ENCODE measurements at places on chromosomes 6 and 20.

DNA sequence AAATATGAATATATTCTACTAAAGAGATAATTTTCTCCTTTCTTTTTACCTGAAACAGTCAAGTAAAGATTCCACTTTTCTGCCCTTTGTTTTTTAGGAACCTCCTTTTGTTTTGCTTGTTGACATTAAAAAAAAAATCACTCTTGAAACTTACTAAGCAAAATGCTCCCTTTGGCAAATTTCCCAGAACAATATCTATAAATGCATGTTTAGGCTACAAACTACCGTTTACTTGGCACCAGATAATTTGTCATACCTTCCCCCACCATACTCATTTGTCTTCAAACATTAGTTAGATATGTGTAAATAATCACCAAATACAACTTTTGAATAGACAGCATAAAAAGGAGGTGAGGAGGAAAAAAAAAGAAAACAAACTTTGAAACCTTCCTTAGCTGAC lies 604.7 kb downstream of the RFPL4B start:
- peak; percentile 68 for DNase-seq

GRCh38 chr20:45968801-45969711 lies 2.9 kb downstream of the ZNF335 start:
- DNase-seq, result no peak

DNA sequence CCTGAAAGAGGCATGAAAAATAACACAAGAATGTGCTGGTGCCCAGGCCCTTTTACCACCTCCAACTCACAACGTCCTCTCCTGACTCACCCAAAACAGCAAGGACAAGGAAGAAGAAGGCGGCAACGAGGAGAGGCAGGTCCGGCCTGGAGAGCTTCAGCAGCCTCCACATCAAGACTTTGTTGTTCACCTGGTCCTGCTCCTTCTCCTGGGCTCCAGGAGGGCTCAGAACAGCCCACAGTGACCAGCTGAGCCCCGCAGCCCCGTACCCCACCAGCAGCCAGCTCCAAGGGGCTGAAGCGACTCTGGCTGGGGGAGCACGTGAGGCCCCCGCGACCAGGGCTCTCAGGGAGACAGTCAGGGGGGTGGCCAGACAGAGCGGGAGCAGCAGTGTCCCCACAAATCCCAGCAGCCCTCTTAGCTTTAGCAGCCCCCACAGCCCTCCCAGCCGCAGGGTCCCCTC lies 857 bp downstream of the TAP2 start:
- no peak for DNase-seq

GRCh38 chr20:31684153-31685015 lies 38.3 kb downstream of the BCL2L1 start:
- DNase-seq, result no peak

- no peak for DNase-seq
Observed at GRCh38 chr6:123417535-123417934, 219.2 kb downstream of the TRDN start.

DNA sequence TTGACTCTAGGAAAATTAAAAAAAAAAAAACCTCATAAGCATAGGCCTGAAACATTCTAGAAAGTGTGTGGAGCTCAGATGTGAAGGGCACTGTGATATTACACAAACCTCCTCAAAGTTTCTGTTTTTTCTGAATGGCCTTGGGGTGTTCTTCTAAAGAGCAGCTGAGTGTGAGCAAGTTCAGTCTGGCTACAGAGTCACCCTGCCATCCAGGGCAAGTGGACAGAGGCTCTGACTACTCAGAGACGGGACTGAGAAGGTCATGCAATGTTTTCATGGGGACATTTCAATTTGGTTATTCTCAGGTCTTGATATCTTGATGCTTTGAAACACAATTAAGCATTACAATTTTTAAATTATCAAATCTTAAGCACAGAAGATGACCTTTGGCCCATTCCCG lies 36.6 kb upstream of the SSTR4 start:
- no peak for DNase-seq

DNA sequence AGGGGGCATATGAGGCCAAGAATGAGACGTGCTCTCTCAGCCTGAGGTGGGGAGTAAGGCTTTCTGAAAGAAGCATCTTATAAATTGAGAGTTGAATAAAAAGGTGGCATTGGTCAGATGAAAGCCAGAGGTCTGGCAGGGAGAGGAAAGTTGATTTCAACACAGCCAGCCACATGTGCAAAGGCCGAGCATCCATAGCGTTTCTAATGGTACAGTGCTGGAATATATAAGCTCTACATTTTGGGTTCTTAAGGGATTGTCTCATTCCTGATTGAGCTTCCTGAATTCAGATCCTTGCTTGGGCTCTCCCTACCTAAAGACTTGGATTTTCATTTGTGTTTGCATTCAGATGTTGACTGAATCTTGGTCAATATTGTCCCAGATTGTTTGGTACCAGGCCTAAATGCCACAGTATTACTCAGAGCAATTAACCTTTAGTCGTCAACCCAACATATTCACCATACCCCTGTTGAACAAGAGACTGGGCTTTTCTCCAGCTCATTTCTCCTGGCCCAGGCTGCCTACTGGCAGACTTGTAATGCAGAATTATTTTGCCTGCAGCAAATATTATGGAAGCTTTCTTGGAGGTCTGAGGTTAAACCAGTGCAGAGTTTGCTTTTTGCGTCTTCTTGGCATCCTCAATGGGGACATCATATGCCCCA lies 14.5 kb upstream of the BCAS1 start:
- no peak for DNase-seq

DNA sequence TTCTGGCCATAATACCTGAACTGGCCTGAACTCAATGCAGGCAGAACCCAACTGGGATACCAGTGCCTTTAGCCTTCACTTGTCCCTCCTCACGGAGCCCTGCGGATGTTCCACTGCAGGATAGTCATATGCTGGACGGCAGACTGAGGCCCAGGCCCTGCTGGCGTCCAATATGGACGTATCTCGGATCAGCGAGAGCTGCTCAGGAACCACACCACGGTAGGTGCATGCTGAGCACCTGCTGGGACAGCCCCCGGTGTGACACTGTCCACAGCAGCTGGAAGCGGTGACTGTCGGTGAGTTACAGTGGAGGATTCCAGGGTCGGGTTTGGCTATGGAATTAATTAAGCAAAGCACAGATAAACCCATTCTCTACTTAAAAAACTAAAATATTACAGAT lies 48.7 kb downstream of the PSMG4 start:
- DNase-seq, result no peak

Measured in erythroblast (primary cell).